Activated naive CD4-positive, alpha-beta T cell treated with anti-CD3 and anti-CD28 coated beads, Interleukin-2, amount 50 U/mL, for 16 hours (primary cell): ENCODE measurements at places on chromosomes 13 and 19.
A peak's percentile ranks its signal among the peaks of the same experiment; 100 is the strongest.

- DNase-seq = no peak
Measured at GRCh38 chr13:98599502-98600328, 22.8 kb upstream of the STK24 start.

DNA sequence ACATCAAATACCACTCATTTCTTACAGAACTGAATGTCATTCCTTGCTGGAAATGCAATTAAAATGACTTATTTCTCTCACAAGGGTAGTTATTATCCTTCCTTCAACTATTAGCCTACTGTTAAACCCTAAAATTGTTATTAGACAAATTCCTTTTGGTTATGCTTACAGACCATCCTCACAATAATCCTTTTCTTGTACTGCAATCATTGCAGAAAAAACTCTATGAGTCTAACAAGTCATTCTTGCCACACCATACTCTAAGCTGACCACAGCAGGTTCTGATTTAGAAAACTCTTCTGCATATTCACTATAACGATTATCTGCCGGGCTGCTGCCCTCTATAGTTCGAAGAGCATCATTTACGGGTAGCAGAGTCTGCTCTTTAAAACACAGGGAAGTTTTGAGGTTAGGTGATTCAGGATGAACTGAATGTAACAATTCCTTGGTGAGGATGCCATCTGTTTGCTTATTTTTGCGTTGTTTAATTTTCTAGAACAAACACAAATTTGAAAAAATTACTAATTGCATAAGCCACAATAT, 38.2 kb downstream of the MTMR6 start:
- DNase-seq = no peak

- no peak for DNase-seq
Measured at GRCh38 chr13:30037306-30037705, 186.9 kb upstream of the UBL3 start.

DNA sequence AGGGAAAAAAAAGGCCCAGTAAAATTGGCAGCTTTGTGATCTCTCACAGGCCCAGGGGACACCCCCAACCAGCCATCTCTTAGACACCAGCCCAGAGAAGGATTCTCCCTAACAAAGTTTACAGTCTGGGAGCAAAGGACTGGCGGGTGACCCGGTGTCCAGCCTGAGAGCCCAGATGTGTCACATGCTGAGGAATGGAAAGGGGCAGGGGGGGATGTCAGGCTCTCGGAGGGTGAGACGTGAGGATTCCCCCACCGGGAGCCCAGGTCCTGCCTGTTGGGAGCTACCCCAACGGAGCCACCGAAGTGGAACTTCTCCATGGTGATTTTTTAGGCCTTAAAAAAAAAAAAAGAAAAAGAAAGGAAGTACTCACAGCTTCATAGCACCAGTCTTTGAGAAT, 4.8 kb upstream of the CTXN1 start:
- DNase-seq = no peak

DNA sequence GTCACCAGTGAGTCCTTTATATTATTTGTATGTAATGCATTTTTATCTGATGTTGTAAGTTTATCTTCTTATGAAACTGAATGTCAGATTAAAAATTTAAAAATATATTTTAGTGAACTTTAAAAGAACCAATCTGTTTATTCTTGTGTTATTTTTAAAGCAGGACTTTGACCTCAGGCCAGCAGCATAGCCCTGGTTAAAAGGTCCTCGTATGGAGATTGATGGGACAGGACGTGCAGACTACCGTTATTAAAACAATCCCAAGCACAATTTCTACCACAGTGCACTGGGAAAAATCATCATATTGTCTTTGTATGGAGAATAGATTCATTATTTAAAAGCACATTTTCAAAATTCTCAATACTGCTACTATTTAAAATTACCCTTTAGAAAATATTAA, 573.8 kb upstream of the ARGLU1 start:
- DNase-seq = no peak

DNA sequence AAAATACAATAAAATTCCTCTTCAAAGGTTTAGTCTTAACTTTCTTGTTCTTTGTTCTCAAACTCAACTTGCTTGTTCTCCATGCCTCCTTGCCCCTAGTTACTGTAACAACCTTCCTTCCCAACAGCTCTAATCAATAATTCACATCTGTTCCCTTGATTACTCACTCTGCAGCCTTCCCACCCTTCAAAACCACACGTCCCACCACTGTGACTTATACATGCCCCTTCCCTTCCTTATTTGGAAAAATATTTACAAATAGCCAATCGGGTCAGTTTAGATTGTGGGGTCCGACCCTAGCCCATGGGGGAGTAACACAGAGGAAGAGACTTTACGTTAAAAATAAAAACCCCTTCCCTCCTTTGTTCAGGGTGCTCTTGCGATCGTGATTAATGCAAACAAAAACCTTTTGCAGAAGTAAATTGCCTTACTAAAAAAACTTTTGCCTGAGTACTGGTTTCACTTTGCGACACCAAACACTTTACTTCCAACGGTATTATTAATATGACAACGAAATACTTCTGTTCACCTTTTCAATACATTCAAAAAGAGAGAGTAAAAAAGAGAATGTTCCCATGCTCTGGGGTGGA, 512 bp upstream of the ZNF93 start:
- DNase-seq = no peak

GRCh38 chr19:18594096-18594823, 5.7 kb downstream of the REX1BD start:
- peak; percentile 78 for DNase-seq

DNA sequence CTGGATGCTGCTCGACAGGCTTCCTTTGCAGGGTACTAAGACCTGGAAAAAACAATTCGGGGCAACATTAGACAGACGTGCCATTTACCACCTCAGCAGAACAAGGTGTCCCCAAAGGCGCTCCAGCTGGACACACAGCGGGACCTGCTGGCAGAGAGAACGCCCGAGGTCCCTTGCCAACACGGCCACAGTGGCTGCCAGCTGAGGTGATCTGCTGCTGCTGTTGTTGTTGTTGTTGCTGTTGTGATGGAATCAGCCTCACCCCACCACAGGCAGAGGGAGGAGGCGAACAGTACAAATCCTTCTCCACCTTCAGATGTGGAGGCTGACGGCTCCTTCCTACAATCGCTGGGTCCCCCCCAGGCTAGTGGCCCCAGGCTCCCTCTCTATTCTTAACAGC, 25.2 kb downstream of the ANKRD27 start:
- DNase-seq = no peak

DNA sequence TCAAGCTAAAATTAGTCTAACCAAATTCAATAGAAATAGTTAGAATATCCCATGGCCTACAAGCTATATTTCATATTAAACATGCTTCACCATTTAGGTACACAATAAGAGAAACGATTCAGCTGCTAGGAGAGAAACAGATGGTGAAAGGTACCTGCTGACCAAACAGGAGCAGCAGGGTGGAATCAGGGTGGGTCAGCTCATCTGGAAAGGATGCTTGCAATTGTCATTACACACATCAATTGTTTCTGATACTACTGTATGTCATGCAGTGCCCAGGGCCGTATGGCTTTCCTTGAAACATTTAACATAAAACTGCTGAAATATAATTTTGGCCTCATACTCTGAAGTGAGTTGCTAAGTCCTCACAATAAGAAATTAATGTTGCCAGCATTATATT, 776.0 kb downstream of the DACH1 start:
- DNase-seq = no peak

DNA sequence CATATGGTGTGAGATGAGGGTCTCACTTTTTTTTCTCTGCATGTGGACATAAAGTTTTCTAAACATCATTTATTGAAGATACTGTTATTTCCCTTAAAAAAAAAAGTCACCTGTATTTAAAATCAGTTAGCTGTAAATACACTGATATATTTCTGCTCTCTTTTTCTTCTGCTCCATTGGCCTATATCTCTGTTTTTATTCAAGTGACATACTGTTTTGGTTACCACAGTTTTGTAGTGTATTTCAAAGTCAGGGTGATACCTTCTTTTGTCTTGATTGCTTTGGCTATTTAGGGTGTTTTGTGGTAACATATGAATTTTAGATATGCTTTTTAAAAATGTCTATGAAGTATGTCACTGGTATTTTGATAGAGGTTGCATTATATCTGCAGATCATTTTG, 15.8 kb upstream of the ZNF431 start:
- no peak for DNase-seq

GRCh38 chr13:59424661-59425060, 739.1 kb downstream of the DIAPH3 start:
- no peak for DNase-seq

GRCh38 chr19:18612772-18613588, at the start of gene TMEM59L:
Gene TMEM59L, plus strand, starts transcription at chr19:18612870. Its CDS starts 89 bp downstream, at chr19:18612959.
- peak; percentile 58 for DNase-seq

- no peak for DNase-seq
Measured at GRCh38 chr19:1453525-1454364, 3.8 kb downstream of the APC2 start.

DNA sequence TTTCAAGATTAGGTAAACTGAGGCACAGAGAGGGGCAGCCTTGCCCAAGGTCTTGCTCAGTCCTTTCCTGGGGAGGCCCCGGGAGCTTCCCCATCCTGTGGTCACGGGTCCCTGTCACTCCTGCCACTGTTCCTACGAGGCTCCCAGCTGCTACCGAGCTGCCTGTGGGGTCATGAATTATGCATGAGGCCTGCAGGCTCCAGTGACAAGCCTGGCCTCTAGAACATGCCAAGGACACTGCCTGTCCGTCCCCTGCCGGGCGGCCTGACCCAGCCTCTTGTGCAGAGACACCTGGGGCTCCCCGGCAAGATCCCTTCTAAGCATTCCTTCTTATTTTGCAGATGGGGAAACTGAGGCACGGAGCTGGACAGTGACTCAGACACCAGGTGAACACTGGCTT, 2.7 kb downstream of the FCHO1 start:
- DNase-seq = no peak

DNA sequence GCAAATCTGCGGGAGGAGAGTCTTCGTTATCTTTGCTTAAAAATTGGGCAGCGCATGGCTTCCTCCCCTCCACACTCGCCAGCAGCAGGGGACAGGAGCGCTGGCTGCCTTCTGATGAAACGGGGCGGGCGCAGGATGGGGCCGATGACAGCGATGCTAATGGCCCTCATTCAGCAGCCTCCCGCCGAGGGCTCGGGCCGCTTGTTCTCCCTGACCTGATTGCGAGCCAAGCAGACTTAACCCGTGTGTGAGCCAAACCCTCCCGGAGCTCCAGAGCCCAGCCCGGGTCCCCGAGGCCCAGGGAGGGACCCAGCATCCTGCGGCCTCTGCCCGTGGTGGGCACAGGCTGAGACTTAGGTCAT, 90.3 kb downstream of the KDM4B start:
- no peak for DNase-seq

DNA sequence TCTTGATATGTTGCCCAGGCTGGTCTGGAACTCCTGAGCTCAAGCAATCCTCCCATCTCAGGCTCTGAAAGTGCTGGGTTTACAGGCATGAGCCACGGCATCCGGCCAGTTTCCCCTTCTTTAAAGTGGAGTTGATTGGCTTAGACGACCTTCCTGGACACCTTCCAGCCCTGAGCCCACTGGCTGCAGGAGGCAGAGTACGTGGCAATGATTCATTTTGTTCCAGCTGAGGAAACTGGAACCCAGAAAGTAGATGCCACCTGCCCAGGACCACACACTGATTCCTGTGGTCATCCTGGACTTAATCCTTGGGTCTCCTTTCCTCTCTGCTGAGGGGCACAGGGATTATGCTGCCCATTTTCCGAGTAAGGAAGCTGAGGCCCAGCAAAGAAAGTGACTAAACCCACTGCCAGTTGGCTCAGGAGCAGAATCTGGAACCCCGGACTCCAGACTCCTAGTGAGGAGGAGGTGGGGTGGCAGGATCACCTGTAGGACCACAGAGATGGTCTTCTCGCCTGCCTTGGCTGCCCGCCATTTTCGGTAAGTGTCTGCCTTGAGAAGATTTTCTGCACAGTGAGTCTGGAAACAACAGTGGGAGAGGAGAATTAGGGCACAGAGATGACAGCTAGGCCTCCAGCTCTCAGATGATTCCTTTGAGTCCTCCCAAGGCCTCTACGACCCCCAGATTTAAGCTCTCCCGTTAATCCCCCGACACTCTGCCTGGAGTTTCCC, 737 bp downstream of the XRCC1 start:
- DNase-seq = no peak

GRCh38 chr13:103007427-103007762, 58.8 kb downstream of the SLC10A2 start:
- no peak for DNase-seq

DNA sequence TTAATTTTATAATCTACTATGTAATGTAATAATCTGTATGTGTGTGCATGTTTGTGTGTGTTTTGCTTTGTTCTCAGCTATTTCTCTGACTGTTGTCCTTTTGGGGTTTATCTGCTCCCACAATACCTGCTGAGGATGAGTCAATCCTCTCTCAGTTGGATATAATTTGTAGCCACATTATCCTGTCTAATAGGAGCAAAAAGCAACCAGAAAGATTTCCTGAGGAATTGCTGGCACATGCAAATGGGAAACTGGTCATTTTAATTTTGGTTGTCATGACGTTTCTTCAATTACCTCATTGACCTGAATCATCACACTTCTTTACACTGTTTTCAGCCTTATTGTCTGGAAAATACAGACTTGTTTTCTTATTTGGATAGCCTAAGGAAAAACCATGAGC, 488.4 kb downstream of the KLF5 start:
- no peak for DNase-seq

GRCh38 chr13:70380809-70381208, 272.6 kb upstream of the KLHL1 start:
- DNase-seq = no peak

DNA sequence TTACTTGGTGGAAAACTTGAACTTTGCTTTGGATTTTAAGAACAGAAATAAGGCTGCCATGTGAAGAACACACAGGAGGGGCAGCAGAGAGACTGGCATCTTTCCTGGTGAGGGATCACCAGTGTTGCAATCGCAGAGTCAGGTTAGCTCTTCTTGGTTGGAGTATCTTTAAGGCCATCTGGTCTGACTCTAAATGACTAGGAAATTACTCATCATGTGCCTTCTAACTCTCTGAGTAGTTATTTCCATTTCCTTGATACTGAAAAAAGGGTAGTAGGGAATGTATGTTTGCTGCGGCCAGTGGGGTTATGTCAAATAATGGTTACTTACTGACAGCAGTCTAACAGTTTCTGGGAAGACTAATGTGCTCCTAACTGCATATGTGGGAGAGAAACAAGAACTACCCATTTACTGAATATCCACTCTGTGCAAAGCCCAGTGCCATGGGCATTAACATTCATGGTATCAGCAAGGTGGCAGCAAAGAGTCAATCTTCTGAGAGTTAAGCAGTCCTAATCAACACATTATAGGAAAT, 122.1 kb downstream of the COG6 start:
- peak; percentile 45 for DNase-seq
